SHP77 treated with DMSO at 0.1 percent for 48 hours (cell line): ENCODE measurements at places on chromosomes 12 and 14.

DNA sequence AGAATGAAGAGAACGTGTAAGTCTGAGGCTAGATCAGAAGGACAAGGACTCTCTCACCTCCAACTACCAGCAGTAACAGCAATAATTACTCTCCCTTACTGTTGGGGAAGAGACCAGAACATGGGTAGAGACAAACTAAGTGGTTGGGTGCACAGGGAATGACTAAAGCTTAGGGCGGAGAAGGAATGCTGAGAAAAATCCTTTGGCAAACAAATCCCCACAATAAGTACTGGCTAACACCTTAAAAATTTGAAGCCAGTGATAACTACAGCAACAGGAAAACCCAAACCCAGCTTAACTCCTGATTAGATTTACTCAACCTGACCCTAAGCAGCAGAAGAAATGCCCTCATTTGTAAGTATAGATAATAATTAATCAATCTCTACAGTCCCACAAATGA lies 759.0 kb downstream of the AACS start:
- no peak for DNase-seq

DNA sequence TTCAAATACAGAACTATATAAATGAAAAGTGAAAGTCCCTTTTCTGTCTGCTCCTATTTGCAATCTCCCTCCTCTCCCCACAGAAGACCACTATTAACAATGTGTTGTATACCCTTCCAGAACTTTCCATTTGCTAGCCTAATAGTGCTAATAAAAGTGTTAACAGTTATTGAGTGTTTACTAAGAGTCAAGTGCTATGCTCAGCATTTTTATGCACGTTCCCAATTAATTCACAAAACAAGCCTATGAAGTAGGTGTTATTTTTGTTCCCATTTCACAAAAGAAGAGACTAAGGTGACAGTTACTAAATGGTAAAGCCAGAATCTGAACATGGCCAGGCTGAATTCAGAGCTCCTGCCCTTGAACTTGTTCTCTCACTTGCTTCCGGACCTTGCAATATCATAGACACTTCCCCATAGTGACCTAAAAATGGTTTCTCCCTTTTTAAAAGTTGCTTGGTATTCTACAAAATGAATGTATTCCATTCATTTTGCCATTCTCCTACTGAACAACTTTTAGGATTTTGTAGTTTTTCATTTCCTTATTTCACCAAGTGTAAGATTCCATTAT lies 1.6 kb upstream of the PRKAB1 start:
- DNase-seq: no peak

- DNase-seq: no peak
Observed at GRCh38 chr12:57128519-57129247, 400 bp downstream of the LRP1 start.

DNA sequence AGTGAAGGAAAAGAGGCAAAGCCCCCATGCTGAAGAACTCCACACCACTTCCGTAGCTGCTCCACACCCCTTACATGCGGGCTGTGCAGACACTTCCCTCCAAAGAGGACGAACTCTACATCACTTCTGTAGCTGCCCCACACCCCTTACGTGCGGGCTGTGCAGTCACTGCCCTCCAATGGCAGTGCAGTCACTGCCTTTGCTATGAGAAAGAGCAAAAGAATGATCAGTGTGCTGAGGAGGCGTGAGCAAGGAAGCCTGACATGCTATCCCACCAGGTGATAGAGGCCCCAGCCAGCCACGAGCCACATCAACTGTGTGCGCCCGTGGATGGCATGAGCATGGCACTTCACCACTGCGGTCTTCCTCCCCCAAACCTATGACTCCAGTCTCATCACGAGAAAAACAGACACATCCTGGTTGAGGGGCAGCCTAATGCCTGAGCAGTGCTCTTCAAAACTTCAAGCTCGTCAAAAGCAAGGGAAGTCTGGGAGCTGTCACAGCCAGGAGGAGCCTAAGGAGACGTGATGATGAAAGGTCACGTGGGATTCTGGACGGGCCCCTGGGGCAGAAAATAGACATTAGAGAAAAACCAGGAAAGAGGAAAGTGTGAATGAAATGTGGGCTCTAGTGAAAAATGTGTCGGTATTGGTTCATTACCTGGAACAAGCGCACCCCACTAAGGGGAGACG lies 60.8 kb upstream of the C14orf180 start:
- DNase-seq: no peak

DNA sequence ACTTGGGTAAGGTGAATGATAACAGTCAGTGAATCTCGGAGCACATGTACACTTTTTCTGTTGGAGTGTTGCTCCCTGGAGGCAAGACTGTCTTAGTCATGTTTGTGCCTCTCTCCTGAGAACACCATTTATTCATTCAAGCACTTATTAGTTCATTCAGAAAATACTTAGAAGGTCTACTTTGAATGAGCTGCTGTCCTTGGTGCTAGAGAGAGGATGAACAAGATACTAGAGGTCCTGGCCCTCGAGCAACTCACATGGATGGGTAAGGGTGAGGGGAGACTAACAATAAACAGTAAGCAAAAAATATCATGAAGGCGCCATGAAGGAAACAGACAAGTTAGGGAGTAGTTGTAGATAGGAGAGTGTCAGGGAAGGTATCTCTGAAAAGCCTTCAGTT lies 17.1 kb upstream of the SAMD4A start:
- DNase-seq: no peak

DNA sequence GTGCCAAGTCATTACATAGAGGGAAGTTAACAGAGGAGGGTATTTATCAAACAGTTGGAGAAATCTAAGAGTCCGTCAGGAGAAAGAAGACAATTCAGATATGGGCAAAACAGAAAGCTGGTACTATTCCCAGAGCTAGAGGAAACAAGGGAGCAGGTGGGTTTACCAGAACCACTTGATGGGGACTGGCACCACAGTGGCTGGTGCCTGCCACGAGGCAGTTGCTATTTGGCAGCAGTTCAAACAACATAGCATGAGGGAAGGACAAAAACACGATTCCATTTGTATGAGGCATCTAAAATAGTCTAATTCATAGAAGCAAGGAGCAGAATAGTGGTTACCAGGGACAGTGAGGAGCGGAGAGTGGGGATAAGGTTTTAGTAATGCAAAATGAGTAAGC lies 24.6 kb upstream of the KLRD1 start:
- DNase-seq: no peak

GRCh38 chr14:99036611-99037293 lies 235.2 kb downstream of the BCL11B start:
- no peak for DNase-seq

DNA sequence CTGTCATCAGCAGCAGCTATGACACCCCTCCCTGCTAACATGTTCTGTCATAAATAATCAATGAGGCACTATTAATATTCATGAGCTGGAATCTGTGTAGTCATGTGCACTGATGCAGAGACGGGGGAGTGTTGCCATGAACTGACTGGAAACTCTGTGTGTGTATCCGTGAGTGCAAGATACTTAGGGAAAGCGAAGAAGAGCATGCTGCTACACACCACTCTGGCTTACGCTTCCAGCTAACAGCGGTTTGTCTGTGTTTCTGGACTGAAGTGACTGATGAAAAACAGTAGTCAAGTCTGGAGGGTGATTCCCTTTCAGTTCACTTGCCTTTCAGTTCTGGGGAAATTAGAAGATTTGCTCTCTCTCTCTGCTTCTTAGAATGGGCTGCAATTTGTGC lies 249.4 kb downstream of the PDZRN4 start:
- DNase-seq: no peak
